Brain (organoid and tissue), 16 donors: ENCODE measurements at places on chromosomes 11 and 22. TPM values are rescaled to one million over a fixed set of nuclear protein-coding genes. Genes with fewer than 3 reads are reported as not detected.

DNA sequence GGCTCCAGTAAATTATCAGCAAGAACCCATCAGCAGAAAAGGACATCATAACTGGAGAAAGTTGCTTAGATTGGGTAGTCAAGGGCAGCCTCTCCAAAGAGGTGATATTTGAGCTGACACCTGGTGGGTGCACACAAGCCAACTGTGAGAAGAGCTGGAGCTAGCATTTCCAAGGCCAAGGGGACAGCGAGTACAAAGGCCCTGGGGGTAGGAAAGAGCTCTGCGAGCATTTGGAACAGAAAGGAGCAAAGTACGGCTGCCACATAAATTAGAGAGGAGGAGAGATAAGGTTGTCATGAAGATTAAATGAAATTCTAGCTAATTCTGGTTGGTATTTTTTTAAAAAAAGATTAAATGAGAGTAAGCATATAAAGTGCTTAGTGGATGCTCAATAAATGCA lies 21.7 kb upstream of the SMCO4 start:
- no peak for DNase-seq

GRCh38 chr22:28299753-28300152 lies 379.9 kb downstream of the TTC28 start:
- no peak for DNase-seq

GRCh38 chr22:19037282-19038163 lies 84.7 kb downstream of the DGCR2 start:
- DNase-seq: no peak

DNA sequence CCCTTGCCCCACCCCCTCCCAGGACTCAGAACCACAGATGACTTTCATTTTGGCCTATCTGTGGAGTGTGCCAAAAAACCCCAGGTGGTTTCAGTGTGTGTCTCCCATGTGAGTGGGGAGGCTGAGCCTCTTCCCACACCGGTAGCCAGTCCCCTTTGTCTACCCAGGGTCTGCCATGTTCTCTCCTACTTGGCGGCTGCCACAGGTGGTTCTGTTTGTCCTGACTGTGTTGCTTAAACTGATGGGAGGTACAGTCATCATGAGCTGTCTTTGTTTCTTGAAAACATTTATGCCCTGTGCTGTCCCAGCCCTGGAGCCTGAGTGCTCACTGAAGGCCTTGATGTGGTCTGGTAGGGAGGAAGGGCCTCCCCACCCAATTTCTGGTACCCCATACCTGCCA lies 39.7 kb upstream of the SUSD2 start:
- DNase-seq: no peak

GRCh38 chr11:5767056-5767455 lies 13.0 kb downstream of the OR52N4 start:
- no peak for DNase-seq

DNA sequence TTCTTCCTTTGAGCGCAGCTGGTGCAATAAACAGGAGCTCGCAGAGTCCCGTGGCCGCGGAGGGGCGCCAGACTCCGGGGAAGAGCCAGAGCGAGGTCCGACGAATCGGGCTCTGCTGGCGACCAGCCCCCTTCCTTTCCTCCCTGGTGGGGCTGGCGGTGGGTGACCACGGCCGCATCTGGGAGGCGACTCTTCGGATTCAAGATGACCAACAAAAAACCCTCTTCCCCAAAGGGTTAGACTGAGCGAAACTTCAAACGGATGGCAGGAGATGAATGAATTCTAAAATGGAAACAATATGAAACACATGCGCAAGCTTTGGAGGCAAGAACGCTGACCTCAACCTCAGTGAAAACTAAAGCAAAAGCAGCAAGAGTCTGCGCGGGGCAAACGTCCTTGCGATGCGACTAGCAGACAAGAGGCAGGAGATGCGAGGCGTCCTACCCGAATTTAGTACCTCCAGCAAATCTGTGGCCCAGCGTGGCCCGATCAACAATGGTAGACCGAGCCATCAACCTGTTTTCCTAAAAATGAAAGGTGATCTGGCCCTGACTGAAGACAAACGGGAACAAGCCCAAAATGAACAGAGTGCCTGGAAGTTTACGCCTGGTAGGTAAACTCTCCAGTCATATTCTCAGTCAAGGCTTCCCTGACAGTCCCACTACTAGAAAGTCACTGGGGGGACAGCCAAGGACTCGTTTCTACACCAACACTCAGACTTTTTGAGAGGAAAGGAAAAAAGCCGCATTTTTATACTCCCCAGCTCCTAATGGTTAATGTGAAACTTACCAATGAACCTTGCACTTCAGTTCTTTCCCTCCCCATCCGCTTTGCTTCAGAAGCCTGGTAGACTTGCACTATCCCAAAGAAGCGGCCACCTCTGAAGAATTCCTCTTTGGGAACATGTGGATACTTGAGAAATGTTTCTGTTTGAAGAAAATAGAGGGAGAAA lies 11.6 kb downstream of the MMP3 start:
- peak; percentile 48 for DNase-seq

- no peak for DNase-seq
Measured at GRCh38 chr11:57885298-57886050, 123.9 kb downstream of the CTNND1 start.

GRCh38 chr22:20020533-20021195 lies at the start of gene TANGO2:
TSS of gene TANGO2 (plus strand) at chr22:20021110. CDS start at chr22:20036799, 15,689 bp downstream.
- peak; percentile 97 for DNase-seq

GRCh38 chr22:20426259-20426615 lies 11.4 kb downstream of the SCARF2 start:
- DNase-seq: no peak

GRCh38 chr11:100863080-100863581 lies 176.0 kb downstream of the ARHGAP42 start:
- no peak for DNase-seq

DNA sequence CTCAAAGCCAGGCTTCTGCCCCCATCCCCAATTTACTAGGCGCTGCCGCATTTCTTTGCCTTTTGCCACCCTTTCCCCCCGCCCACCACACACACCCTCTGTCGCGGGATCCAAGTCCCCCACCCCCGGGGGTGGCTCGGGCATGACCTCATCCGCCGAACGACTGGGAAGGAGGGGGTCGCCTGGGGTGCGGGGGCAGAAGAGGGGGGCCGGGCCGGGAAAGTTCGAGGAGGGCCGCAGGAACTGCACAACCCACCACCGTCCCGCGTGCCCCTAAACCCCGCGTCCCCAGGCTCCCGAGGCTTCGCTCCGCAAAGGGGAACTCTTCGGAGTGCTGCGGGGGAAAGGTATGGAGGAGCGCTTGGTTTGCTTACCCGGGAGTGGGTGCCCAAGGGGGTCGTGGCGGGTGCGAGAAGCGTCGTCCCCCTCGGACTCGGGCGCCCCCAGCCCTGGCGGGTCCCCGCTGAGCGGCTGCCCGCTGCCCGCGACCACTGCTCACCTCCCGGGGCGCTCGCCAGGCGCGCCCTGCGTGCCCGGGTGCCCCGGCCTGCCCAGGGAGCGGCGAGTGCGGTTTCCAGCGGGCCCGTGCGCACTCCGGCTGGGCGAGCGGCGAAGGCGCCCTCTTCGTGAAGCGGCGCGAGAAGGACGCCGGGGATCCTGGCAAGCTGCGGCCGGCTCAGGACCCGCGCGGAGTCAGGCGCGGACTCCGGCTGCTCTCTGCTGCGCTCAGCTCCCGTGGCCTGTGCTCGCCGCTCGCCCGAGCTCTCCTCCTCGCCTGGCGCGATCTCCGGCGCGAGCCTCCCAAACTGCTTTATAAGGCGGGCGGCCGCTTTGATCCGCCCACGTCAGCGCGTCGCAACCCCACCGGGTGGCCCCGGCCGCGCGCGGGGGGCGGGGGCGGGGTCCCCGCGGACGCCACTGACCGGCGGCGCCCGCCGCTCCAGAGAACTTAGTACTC lies 4.0 kb upstream of the WNT11 start:
- peak; percentile 53 for DNase-seq

KDELR3 gene
- 1.1 TPM for polyA plus RNA-seq

POLA2 gene
- 26.4 TPM for polyA plus RNA-seq

GLB1L2 gene
- polyA plus RNA-seq: 15.2 TPM

FXYD2 gene
- 0.63 TPM for polyA plus RNA-seq

OR52A1 gene
- polyA plus RNA-seq: not detected

NCR3LG1 gene
- 2.9 TPM for polyA plus RNA-seq

DEPDC7 gene
- polyA plus RNA-seq: 3.6 TPM

KRTAP5-11 gene
- not detected for polyA plus RNA-seq

C11orf65 gene
- polyA plus RNA-seq: 1.4 TPM

OR5P2 gene
- polyA plus RNA-seq: not detected

FAM89B gene
- 116 TPM for polyA plus RNA-seq

GPR137 gene
- polyA plus RNA-seq: 99.1 TPM
